ENCODE measurements at places on chromosomes 3 and 15.

DNA sequence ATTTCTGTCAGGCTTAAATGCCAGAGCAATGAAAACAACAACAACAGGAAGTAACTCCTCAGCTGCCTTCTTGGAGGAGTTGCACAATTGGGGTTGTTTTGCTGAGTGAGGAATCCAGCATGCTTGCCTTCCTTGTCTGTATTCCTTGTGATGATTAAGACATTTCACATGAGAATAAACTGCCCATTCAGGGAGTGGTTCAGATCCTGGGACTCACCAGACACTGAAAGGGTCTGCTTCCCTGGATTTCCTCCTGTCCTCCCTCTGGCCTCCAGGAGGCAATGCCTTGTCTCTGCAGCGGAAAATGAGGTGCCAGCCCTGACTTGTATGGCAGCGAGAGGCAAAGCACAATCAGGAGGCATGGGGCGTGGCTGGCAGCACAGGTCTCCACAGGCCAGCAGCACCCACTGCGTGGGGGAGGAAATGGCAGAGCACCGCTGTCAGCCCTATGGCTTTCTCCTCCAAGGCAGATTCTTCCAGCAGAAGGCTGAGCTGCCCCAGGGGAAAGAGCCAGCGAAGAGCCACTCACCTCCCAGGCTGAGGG is 41.5 kb downstream of the RBP2 start:
- no peak for DNase-seq

- no peak for DNase-seq
These were observed 827 bp downstream of the PLCB2 start for GRCh38 chr15:40306908-40307307.

GRCh38 chr3:66033241-66034138 is 5.2 kb downstream of the MAGI1 start:
- no peak for DNase-seq

DNA sequence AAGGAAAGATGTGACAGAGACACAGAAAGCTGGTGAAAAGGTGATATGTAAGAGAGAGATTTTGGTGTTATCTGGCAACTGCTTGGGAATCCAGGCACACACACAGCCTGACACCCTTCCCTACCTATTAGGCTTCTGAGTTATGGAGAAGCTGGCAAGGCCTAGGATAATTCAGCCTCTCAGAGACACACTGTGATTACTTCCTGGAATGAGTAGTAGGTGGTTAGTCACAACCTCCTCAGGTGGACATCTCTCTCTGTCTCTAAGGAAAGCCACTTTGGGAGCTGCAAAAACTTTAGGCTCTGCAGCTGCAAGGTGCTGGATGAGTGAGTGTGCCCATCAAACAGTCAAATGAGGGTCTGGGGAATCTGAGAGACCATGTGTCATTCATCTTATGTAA is 201.9 kb downstream of the PDCD6IP start:
- DNase-seq = no peak

DNA sequence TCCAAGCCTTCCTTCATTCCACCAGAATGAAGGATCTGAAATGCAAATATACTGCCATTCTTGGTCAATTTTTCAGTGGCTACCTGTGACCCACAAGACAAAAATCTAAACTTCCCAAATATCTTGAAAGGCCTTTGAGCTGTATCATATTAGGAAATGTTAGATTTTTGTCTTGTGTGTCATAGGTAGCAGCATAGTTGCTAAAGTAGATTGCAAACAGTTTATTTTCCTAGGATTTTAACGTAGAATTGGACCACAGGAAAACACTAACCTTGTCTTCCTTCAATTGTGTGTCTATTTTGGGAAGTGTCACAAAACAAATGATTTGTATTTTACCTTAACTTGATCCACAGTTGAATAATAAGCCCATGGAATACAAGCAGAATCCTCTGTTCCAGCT is 42.4 kb downstream of the CP start:
- no peak for DNase-seq

DNA sequence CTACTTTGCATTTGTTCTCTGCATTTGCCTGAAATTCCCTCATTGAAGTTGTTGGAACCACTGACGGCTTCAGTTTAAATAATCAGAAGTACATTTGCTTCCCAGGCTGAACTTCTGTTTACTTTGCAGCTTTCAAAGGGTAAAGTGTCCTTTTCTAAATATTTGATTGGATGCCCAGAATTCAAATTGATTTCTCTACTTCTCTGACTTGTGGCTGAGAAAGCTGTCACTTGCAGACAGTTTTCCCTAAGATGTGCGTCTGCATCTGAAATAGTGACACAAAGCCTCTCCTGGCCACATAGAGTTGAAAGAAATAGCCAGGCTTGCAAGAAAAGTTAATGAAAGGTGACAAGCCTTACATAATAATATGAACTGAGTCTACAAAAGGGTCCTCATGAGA is 299.6 kb downstream of the THSD4 start:
- DNase-seq = no peak
